Central memory CD4-positive, alpha-beta T cell (primary cell): ENCODE measurements at places on chromosomes 1 and 21.

- no peak for DNase-seq
Measured at GRCh38 chr1:103583887-103584286, 12.5 kb downstream of the AMY2B start.

GRCh38 chr1:216553040-216553439 is 129.8 kb upstream of the USH2A start:
- DNase-seq = no peak

DNA sequence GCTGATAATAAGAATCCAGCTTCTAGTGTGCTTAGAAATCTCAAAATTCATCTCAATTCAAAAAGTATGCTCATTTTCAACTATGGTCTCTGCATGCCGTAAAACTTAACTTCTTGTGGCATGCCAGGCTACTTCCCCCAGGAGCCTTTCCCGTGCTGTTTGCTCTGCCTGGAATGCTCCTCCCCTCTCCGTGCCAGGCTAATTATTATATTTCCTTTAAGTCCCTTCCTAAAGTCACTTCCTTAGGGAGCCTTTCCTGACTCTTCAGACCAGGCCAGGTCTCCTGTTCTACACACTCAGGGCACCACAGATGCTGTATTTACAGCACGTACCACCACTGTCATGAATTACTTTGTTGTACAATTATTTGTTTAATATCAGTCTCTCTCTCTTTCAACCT is 67.1 kb upstream of the PPP2R5A start:
- no peak for DNase-seq

- no peak for DNase-seq
Measured at GRCh38 chr1:183097438-183098051, 74.3 kb downstream of the LAMC1 start.

DNA sequence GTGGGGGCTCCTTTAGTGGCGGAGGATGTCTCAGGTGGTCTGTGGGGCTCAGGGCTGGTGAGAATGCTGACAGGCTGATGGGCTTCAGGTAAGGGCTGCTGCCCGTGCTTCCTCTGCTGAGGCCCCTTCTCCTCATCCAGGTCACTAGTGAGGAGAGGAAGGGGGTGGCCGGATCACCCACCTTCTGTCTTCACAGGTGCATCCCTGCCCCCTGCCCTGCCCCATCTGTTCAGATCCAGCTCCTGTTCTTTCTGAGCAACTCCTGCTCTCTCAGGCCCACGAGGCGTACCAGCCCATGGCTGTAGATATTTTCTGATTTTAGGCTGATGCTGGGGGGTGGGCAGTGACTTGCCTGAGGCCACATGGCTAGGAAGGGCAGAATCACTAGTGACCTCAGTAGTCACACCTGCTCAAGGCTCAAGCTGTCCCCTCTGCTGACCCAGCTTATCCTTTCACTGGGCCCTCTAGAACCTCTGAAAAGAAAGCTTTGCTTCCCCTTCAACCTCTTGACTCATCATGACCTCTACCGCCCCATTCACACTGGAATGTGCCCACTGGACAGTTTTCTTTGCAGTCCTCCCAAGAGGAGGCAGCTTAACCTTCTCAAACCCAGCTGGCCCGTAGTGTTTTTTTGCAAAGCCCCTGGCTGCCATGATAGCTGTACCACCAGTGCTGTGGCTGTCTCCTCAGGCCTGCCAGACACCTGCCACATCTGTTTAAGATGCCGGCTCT is 14.8 kb downstream of the DCST2 start:
- no peak for DNase-seq

DNA sequence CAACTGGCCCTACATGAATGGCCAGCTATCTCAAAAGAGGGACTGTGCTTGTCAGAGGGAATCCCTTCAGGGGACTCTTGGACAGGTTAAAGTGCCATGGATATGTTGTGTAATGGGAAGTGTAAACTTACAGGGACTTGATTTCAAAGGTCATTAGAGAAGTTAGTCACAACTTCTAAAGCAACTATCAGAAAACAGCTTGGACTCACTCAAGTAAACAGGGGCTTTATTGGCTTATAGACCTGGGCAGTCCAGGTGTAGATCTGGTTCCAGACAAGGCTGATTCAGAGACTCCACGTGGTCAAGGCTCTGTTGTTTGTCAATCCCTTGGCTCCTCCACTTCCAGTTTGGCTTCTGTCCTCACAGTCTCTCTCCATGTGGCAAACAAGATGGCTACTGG is 2.3 kb downstream of the CRP start:
- DNase-seq = no peak

GRCh38 chr1:87794788-87795614 is 466.3 kb downstream of the LMO4 start:
- DNase-seq = no peak

DNA sequence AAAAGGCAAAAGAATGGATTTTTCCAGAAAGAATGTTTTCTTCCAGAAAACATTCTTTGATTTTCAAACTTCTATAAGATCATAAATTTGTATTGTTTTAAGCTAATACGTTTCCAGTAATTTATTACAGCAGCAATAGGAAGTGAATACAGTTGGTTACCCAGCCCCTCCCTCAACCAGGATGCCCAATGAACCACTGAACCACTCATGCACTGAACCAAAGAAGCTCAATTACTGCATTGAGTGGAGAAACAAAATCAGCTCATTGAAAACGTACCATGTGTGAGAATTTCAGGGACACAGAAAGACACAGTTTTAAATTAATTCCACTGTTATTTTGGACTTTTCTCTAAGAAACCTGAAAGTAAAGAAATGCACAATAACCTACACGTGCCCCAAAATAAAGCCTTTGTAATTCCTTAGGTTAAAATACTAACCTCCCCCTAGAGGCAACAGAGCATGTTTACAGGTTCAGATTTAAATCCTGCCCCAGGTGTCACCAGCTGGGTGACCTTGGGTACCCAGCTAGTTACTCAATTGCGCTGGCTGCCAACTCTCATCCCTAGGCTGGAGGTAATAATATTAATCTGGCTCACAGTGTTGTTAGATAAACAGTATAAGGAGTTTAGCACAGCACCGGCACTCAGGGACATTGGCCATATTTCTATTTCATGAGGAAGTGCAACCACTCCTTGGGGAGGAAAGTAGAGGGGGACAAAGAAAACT is 111.7 kb downstream of the NMNAT2 start:
- DNase-seq = no peak

DNA sequence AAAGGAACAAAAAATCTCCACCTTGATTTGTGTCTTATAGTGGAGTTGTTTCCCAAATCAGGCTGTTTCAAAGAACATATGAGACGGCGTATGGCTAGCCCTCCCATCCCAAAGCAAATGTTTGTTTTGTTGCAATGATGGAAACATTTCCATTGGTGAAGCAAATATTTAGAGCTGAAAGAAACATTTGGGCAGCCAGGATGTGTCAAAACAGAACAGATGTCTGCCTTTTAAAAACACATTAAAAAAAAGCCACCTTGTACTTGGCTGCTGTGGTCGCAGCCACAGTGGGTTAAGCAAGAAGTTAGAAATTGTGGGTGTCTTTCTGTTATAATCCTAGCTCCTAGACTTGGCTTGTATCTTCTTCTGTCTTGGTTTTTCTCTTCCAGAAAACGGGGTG is 116.3 kb downstream of the PEX14 start:
- no peak for DNase-seq

- DNase-seq = no peak
Measured at GRCh38 chr21:35239811-35240219, 190.7 kb upstream of the RUNX1 start.

DNA sequence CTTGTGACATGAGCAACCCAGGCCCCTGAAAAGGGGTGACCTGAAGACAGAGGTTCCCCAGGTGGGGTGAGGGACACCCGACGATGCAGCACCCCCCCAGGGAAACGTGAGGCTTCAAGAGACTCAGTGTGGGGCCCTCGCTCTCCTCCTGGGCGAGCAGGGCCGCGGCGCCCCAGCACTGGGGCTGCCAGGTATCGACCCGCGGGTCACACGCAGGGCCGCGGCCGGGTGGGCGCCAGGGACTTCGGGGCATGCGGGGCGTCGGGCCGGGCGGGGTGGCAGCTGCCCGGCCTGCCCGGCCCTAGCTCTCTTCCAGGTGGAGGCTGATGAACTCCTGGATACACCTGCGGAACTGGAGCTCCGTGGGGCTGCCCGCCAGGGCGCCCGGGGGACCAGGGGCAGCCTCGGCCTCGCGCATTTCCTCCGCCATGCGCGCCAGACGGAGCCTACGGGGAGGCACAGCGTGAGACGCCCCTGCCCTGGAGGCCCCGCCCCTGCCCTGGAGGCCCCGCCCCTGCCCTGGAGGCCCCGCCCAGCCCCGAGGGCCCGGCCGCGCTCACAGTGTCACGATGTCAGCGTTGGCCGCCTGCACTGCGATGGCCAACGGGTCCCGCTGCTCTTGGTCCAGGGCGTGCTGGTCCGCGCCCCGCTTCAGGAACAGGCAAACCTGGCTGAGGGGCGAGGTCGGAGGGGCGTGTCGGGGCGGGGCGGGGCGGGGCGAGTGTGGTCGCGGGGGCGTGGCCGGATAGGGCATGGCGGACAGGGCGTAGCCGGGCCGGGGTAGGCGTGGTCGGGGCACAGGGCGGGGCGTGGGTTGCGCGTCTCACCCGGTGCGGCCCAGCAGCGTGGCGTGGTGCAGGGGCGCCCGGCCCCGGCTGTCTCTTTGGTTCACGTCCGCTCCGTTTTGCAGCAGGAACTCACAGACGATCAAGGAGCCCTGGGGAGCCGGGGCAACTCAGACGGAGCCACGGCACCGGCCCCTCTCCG is 13.3 kb downstream of the SCNN1D start:
- DNase-seq = no peak

GRCh38 chr1:29356663-29357062 is 120.3 kb downstream of the PTPRU start:
- no peak for DNase-seq

DNA sequence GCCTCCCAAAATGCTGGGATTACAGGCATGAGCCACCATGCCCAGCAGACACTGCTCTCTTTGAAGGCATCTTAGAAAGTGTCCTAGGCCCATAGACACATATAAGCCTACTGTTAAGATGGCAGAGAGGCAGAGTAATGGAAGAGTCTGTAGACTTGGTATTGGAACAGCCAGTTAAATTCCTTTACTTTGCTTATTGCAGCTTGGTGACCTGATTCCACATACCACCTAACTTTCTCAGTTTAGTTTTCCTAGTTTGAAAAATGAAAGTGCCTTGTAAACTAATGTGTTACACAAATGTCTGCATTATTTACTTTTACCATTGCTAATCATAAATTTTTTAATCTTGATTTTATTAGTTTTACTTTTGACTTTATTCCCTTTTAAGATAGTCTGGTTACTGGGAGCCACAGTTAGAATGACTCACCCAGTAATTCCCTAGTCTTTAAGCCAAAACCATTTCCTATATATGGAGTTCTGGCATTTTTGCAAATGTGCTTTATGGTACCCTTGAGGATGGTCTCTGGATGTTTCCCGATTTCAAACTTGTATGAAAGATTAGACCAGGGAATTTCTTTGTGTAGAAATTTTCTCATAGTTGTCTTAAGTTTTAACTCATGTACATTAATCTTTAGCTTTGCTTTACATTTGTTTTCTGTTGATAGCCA is 6.4 kb downstream of the SMAP2 start:
- DNase-seq = no peak

DNA sequence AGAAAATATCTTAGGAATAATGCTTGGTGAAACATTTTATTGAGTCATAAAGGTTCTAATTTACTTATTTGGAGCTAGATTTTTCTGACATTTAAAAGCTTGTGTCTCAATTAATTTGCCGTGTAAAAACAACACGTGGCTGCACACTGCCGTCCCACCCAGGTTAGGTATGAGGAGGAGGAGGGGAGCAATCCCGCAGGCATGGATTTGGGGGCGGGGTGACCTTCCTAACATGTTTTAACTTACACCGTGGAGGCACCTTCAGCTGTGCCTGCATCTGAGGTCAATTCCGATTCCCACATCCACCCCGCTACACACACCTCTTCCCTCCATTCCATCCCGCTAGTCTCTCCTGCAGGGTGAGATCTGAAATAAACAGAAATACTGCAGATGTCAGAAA is 28.5 kb upstream of the UMODL1 start:
- no peak for DNase-seq

- DNase-seq = no peak
Measured at GRCh38 chr1:19872190-19872589, 10.0 kb upstream of the OTUD3 start.

DNA sequence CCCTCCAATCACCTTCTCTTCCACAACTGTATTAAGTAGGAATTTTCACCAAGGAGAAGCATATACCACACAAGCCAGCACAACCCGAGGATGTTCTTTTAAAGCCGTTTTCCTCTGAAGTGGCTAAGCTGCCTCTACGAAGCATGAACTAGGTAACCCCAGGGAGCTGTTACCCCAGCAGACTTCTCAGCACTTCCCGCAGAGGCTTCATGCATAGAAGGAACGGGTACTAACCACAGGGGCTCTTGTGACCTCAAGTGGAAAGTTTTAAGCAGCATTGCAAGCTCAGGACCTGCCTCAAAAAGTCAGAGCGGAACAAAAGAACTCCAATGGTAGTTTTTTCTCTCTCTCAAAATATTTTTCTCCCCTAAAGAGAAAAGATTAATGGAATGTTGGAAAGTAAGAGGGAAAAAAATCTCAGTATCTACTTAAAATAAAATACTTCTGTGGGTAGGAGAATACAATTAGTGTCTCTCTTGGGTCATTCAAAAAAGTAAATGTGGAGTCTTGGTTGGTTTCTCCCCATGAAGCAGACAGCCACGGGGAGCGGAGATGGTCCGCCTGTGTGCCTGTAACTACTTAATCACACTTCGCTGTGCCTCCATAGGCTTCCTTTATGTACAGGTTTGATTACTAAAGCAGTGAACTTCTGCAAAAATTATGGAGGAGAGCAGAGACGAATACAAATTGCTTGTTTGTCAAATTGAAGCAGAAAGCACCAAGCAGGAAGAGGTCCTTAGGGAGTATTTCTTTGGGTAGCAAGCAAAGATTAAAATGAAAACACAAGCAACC is 40.9 kb downstream of the STX6 start:
- DNase-seq = peak; percentile 5

DNA sequence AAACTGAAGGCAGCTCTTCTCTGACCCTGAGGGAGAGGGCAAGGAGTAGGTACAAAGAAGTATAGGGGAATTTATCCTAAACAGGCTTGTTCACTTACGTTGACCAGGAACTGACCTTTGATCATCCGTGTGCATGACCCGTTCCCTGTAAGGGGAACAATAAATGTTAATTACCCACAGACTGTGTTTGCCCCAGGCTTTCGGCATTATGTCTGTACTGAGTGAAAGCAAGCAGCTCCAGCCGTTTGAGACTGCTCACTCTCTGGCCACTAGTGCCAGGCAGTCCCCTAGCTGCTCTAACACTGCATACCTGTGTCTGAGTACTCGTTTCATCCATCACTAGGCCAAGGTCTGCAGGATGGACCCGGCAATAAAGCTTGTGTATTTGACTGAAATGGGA is 1365.3 kb downstream of the NCAM2 start:
- no peak for DNase-seq

- no peak for DNase-seq
Measured at GRCh38 chr21:40080385-40080784, 213.1 kb downstream of the PCP4 start.
